ENCODE measurements at places on chromosomes 1 and 21.

- no peak for DNase-seq
Measured at GRCh38 chr1:247437551-247438505, 20.1 kb downstream of the OR2B11 start.

DNA sequence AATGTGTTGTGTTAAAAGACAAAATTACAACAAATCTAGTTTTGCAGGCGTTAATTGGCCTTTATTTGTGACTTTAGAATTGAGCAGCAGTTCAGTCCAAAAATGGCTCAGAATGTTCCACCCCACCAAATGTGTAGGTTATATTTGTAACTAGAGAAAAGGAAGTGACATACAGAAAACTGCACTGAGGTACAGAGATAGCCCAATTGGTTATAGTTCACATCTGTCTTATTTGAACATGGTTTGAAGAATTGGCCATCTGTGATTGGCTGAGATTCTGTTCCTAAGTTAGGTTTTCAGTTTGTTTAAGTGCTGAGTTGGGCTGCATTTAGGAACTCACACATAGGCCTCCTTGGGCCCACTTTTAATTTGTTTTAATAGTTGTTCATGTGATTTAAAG lies 12.0 kb upstream of the FMO2 start:
- DNase-seq: no peak

GRCh38 chr1:1090424-1091343 lies 16.6 kb upstream of the RNF223 start:
- DNase-seq: no peak

- no peak for DNase-seq
Measured at GRCh38 chr1:44405798-44406736, 1.0 kb downstream of the RNF220 start.

- DNase-seq: no peak
Measured at GRCh38 chr1:162029157-162029556, 5.5 kb upstream of the OLFML2B start.

- no peak for DNase-seq
Measured at GRCh38 chr1:54499097-54499359, 49.0 kb upstream of the ACOT11 start.

DNA sequence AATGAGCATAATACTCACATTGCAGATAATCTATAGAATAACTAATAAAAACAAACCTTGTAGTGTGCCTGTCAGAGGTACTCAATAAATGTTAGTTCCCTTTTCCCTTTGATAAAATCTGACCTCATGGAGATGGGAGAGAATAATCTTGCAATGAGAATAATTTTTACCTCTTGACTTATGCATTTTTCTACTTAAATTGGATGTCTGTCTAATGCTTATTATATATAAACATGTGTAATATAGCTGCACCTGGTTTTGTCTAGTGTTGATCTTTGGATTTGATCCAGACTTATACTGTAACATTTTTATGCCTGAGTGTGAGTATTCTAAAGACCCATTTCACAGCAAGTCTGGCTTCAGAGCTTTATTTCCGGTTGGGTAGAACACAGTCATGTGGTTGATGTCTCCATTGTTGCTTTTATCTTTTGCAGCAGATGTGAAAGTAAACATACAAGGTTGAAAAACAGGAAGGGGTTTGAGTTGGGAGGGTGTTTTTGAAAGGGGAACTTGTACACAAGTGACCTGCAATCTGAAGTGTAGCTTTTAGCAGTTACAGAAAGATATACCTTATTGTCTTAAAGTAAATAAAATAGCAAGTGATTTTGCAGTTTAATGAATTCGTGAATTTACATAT lies 12.4 kb downstream of the EPB41 start:
- no peak for DNase-seq

DNA sequence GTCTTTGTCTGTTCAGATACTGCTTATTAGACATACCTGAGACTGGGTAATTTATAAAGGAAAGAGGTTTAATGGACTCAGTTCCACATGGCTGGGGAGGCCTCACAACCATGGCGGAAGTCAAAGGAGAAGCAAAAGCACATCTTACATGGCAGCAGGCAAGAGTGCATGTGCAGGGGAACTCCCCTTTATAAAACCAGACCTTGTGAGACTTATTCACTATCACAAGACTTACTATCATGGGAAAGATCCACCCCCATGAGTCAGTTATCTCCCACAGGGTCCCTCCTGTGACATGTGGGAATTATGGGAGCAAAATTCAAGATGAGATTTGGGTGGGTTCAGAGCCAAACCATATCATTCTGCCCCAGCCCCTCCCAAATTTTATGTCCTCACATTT lies 7.1 kb upstream of the PSMA5 start:
- no peak for DNase-seq

DNA sequence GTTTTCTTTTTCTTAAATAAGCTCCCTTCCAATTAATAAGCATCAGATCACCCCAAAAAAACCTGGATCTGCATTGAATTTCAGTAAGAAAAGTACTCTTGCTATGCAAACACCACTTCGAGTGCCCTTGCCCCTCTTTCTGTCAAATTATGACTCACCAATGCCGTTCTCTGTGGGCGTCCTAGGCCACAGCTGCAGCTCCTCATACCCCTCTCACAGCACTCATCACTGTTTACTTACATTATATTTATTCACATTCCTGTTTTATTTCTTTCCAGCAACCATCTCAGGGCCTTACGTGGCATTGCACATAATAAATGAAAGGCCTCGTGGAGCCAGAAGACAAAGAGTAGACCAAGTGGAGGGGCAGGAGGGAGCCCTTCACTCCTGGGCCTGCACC lies 99.1 kb upstream of the CTTNBP2NL start:
- DNase-seq: no peak

GRCh38 chr1:94299627-94300553 lies 62.5 kb upstream of the ARHGAP29 start:
- DNase-seq: no peak

DNA sequence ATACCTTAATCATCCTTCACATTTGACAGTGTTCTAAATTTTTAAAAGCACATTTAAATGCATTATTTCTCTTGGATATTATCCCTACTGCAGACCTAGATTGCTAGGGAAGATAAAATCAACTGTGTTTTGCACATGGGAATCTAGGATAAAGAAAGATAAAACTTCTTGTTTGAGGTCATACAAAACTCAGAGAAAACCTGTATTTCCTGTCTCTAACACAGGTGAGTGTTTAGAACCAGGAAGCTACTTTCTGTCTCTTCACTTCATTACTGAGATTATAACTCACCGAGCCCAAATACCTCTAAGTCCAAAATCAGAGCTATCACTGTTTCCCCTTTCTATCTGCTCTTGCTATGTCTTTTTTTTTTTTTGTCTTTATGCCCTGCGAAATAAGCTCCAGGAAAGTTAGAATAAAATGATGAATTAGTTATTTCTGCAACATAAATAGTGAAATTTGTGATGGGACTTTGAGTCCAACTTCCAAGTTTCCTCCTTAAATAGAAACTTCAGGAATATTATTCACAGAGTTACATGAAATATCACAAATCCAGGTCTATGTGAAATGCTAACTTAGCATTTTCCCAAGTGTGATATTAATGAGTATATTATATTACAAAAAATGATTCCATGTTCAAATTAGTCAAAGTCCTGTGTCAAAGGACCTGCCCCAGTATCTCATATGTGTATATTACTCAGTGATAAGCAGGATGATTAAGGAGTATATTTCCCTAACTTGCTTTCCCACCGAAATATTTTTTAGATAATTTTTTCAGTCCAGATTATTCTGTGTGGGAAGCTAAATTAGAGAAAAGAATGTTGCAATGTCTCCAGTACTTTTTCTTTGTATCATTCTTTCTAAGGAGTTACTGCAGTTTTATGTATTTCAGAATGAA lies 226.4 kb downstream of the PLA2G4A start:
- no peak for DNase-seq
